Mucosa of descending colon (tissue), 3 donors: ENCODE measurements at places on chromosomes 4 and X. TPM values are rescaled to one million over a fixed set of nuclear protein-coding genes. Genes with fewer than 3 reads are reported as not detected.

DNA sequence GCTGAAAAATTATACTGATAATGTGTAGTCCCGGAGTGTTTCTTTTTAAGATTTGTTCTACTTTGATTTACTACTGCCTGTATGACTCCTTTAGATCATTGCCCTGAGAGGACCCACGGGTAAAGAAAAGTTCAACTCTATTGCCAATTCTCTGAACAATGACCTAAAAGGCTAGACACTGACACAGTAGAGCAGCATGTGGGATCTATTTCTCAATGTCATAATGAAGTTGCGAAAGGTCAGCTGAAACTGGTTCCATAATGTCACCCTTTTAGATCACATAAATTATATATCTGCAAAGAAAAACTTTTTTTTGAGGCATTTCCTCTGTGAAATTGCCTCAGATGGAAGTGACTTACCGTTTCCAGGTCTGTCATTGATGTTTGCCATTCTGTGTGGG lies 67.4 kb downstream of the GLRB start:
- DNase-seq, result no peak

- DNase-seq, result no peak
These were observed 333.8 kb downstream of the DMD start for GRCh38 chrX:32877592-32877991.

TLR2 gene
- 12.9 TPM for total RNA-seq

VCX3A gene
- total RNA-seq, result not detected

NCBP2L gene
- not detected for total RNA-seq

ZNF630 gene
- 3.2 TPM for total RNA-seq
